Hepatic stellate cell (primary cell): ENCODE measurements at places on chromosomes 16 and 17.

- DNase-seq, result no peak
Observed at GRCh38 chr17:28575126-28575795, 1.4 kb downstream of the ALDOC start.

DNA sequence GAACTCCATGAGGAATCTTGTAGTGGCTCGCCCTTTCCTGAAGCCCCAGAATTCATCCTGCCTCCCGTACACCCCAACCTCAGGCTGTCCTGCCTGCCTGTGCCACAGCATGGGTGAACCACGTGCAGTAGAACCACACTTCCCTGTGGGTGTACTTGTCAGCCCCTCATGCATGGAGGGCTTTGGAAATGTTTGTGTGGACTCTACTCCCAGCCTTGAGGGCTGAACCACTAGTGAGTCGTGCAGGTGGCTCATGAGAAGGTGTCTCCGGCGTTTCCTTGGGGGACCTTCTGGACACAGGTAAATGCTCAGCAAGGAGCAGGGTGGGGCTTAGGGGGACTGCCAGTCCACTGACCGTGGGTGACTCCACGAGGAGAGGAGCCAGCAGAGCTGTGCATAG is 58.7 kb upstream of the ADORA2B start:
- no peak for DNase-seq

GRCh38 chr17:82440991-82441627 is 9.4 kb downstream of the CYBC1 start:
- no peak for DNase-seq

DNA sequence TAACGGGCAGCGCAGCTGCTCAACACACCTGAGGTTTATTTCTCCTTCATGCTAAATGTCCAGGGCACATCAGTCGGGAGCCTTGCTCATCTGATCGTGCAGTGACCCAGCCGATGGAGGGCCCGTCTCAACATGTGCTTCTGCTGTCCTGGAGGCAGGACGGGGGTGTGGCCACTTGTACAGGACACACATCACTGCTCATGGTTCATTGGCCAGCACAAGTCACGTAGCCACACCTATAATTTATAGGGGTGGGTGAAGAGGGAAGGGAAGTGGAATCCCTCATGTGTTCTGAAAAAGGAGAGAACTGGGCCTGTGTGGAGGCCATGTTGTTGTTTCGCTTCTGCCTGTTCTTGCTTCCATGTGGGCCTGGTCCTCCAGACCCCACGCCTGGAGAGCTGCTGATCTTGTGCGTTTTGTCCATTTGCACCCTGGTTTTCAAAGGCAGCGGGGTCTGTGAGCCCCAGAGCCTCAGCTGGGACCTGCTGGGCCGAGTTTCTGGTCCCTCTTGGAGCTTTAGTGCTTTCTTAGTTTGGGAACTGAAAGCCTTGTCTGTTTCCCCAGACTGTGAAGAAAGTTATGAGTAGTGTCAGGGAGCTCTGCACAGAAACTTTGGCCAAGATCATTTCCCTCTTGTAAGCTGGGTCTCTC is 60.5 kb downstream of the CMIP start:
- DNase-seq, result no peak

- no peak for DNase-seq
Observed at GRCh38 chr17:1007310-1008007, 10.5 kb downstream of the TIMM22 start.

GRCh38 chr17:59154292-59154720 is 680 bp downstream of the SKA2 start:
- peak; percentile 23 for DNase-seq

- DNase-seq, result peak; percentile 74
Observed at GRCh38 chr16:88754912-88755744, 29.9 kb downstream of the PIEZO1 start.

- DNase-seq, result no peak
Observed at GRCh38 chr16:11076259-11077018, 132.1 kb downstream of the CLEC16A start.

DNA sequence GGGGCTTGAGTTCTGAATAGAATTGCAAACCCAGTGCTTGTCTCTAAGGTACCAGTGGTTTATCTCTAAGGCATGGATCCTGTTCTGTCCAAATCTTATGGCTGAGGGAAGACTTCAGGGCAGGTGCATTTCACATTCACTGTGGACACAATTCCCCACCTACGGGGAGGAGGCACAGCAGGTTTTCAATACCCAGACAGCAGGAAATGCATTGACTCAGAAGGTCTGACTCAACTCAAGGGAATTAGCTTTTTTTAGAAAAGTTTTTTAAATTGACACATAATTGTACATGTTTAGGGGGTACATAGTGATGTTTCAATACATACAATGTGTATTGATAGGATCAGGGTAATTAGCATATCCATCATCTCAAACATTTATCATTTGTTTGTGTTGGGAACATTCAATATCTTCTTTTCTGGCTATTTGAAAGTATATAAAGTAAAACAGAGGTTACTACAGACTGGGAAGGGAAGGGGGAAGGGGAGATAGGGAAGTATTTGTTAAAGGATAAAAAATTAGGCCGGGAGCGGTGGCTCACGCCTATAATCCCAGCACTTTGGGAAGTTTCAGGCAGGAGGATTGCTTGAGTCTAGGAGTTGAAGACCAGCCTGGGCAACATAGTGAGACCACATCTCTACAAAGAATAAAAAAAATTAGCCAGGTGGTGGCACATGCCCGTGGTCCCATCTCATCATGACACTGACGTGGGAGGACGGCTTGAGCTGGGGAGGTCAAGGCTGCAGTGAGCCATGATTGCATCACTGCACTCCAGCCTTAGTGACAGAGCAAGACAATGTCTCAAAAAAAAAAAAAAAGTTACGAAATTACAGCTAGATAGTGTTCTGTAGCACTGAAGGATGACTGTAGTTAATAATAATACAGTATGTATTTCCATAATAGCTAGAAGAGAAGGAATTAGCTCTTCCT is 54.9 kb downstream of the RGS9 start:
- DNase-seq, result peak; percentile 69

DNA sequence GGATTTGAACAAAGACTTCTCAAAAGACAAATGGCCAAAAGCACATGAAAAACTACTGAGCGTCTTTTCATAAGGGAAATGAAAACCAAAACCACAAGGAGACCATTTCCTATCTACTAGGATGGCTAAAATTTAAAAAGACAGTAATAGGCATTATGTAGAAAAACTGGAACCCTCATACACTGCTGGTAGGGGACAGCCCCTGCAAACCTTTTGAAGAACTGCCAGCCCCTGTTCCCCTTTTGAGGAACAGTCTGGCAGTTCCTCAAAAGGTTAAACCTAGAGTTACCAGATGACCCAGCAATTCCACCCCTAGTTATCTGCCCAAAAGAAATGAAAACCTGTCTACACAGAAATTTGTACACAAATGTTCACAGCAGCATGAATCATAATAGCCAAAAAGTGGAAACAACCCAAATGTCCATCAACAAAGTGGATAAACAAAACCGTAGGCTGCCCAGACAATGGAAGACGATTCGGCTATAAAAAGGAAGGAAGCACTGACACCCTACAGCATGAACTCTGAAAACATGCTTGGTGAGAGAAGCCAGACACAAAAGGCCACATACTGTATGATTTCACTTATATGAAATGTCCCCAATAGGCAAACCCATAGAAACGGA is 22.9 kb downstream of the CDIP1 start:
- DNase-seq, result no peak

DNA sequence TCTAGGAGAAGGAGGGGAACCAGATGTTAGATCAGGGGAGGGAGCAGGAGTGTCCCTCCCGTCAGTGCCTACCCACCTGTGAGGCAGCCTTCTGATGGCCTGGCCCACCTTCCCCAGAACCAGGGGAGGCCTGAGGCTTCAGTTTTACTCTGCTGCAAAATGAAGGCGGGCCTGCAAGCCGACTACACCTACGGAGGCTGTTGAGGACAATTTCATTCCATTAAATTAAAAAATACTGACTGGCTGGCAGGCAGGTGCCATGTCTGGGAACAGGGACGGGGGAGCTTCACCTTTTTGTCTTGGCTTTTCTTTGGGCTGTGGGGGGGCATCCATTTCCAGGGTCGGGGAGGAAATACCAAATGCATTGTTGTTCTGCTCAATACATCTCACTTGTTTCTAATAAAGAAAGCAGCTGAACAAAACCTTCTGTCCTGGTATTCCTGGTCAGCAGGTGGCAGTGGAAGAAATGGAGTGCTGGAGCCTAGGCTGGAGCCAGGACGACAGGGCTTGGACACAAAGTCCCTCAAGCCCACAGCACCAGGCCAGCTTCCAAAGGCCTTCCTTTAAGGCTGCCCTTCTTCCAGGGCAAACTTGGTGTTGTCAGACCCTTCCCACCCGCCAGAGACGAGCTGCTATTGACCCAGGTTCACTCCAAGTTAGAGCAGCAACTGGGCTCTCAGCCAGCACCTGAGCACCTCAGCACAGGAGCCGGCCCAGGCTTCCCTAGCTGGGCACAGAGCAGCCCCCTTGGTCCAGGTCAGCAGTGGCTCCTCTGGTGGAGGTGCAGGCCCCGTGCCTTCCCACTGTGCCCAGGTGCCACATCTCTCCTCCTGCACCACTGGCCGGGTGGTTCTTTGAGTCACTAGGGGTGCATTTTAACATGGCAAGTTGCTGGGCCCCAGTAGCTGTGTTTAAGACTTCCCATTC is 23.5 kb downstream of the PLCD3 start:
- DNase-seq, result no peak

DNA sequence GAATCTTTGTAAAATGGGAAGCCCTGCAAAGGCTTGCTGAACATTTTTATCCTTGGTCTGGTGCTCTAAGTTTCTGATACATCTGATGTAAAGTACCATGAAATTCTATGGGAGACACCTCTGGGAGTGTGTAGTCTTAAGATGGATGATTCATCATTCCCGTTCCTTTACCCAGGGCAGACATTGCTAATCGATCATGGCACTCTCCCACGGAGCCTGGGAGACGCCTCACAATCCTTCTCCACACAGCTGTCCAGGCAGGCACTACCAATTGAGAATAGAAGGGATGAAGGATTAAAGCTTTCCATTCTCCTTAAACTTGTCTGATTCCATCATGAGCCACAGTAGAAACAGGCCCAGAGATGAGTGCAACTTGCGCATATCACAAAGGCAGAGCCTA is 144.8 kb downstream of the GSG1L start:
- no peak for DNase-seq

- DNase-seq, result no peak
Observed at GRCh38 chr16:74322301-74322710, 25.7 kb downstream of the PSMD7 start.

DNA sequence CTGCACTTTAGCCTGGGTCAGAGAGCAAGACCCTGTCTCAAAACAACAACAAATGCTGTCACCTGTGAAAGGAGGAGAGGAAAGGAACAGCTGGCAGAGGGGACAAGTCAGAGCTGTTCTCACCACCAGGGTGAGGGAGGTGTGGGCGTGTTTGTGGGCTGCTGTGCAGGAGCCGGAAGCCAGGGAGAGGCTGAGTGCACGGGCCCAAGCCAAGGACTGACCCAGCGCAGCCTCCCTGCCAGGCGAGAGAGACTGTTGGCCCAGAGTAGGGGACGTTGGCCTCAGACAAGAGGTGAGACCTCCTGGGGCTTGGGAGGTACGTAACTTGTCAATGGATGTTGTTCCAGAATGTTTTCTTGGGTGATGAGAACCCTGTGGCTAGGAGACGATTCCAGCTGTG is 10.7 kb downstream of the SPNS2 start:
- DNase-seq, result no peak

DNA sequence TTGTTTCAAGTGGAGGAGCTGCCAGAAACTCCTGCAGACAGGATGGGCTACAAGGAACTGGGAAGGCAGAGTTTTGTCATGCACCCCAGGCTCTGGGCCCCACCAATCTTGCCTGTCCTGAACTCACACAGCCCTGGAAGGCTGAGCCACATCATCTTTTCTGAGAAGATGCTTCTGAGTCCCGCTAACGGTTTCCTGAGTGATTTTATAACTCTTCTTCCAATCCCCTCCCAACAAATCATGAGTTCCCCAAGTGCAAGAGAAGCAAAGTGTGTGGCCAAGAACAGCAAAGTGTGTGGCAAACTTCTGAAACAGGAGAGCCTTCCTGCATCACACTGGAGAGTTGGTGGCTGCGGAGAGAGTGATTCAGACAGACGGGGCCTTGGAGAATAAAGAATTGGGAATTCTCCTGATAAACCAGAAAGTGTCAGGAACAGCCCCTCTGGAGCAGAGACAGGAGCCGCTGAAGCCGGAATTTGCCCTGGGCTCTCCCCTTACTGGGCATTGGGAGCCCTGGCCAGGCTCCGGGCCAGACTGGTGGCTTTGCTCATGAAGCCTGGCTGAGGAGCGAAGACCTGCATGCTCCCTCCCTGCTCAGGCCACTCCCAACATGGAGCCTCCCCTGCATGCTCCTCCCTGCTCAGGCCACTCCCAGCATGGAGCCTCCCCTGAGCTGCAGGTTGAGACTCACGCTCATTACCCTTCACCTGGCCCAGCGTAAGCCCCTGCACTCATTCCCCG is 47.2 kb downstream of the PITPNM3 start:
- DNase-seq, result no peak
